RCC 7860 (cell line): ENCODE measurements at places on chromosomes 5 and 9.

- no peak for DNase-seq
Observed at GRCh38 chr5:109743041-109743531, 53.4 kb downstream of the MAN2A1 start.

DNA sequence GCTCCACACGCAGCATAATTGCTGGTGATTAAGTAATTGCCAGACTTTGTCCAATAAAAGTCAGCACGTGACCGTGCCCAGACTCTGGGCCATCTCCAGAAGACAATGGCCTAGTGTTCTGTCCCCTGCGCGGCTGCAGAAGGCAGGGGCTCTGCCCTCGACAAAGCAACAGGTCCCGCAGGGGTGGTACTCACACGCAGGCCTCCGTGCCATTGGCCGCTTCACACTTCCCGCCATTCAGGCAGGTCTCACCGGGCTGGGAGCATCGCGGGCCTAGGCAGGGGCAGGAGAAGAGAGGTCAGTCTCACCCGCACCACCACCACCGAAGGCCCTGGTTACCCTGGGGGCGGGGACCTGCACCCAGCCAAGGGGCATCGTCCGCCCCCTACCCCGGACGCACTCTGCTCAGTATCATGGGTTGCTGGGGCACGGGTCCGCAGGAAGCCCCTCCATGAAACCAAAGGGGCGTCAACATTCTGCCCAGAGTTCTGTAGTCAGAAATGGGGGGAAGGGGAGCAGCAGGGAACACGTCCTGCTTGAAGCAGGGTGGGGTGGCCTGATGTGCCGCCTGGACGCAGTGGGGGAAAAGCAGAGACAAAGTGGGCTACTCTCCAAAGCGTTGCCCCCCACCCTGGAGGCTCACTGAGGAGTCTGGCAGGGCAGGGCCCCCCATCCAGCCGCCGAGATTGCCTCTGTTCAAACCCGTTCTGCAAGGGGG is 1.9 kb downstream of the NOTCH1 start:
- no peak for DNase-seq

DNA sequence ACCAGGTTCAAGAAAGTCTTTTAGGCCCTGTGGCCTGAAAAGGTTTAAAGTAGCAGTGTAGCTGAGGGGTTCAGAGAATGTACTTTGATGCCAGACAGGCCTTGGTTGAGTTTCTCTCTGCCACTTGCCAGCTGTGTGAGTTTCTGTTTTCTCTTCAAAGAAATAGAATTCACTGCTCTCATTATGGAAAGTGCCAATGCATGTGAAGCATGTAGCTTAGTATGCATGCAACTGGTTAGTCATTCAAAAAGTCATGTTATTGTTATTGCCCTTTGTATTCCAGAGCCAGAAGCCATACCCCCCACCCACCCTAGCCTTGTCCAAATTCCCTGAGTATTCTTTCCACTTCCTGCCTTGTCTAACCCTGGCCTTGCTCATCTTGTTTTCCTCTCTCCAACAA is 101.7 kb downstream of the ADRB2 start:
- DNase-seq, result no peak

DNA sequence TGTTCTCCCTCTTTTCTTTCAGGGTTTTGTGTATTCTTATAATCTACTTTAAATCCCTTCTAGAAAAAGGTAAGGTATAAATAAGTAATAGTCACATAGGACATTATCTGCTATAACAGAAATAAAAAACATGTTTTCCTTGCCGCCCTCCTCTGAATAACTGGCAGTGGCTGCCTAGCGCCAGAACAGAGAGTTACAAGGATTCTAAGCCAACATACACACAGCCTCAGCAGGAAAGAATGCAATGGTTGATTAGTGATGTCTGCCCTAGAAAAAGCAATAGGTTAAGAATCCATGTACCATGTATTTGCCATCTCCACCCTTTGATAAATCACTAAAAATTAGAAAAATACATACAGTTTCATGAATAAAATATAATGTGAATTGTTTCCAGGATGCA is 4.9 kb downstream of the MED27 start:
- DNase-seq, result no peak

- no peak for DNase-seq
Observed at GRCh38 chr9:105958587-105958986, 264.2 kb downstream of the TMEM38B start.

GRCh38 chr5:110460837-110461236 is 265.6 kb downstream of the TMEM232 start:
- DNase-seq, result no peak
